ENCODE measurements at places on chromosomes 16 and 17.

DNA sequence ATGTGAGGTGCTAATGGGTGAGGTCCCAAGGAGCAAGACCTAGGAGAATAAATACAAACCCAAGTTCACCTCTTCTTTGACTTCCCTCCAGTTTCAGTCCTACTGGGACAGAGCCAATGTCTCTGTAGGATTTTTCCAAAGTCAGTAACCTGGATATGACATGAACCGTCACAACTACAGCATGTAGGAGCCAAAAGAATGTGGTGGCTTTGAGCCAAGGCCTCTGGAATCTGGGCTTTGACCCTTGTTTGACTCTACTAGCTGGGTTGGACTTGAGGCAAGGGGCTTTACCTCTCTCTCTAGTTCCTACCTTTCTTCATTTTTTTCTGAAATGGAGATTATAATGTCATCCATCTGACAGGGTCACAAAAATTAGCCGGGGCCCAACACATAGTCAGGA is 91.4 kb downstream of the CACNG3 start:
- no peak for DNase-seq

GRCh38 chr17:8801135-8801840 is 2.1 kb upstream of the MFSD6L start:
- no peak for DNase-seq

GRCh38 chr17:29238133-29238850 is 8.4 kb upstream of the CRYBA1 start:
- no peak for DNase-seq

- no peak for DNase-seq
These were observed 1.6 kb downstream of the ELMO3 start for GRCh38 chr16:67200491-67200890.

GRCh38 chr17:19290066-19290705 is 53.0 kb downstream of the EPN2 start:
- no peak for DNase-seq

DNA sequence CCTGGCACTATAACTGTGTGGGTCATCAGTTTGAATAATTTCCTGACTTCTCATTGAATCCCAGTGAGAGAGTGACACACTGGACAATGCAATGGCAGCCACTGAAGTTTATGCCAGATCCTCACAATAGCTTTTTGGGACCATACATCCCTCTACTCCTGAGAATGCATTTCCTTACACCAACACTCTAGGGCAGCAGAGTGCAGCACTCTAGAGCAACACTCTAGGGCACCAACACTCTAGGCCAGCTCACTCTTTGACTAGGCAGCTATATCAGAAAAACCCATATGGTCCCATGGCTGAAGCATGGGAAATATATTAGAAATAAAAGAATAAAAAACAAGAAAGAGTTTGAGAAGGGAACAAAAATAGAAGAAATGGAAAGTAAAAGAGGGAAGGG is 309.2 kb downstream of the MAP2K6 start:
- no peak for DNase-seq

- no peak for DNase-seq
These were observed 112.5 kb downstream of the MSI2 start for GRCh38 chr17:57368637-57369336.

DNA sequence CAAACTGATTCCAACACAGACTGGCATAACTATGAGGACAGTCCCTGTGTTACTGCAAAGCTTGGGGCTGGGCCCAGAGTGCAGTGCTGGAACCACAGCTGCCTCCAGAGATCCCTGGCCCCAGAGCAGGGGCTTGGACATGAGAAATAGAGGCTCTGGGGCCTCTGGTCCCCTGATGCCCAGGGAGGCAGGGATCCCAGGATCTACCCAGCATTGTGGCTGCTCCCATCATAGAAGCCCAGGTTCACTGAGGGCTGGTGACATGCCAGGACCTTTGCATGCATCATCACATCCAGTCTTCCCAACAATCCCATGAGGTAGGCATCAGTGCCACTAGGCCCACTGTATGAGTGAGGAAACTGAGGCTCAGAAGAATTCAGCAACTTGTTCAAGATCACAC is 95.8 kb downstream of the TMEM132E start:
- no peak for DNase-seq

- DNase-seq: no peak
These were observed 36.5 kb upstream of the EFCAB3 start for GRCh38 chr17:62343764-62344270.

- no peak for DNase-seq
These were observed 28.5 kb downstream of the GNPTG start for GRCh38 chr16:1380195-1380594.

All from activated CD4-positive, alpha-beta T cell treated with anti-CD3 and anti-CD28 coated beads for 1 hour (primary cell).